ENCODE measurements at places on chromosomes 7 and 10.
A peak's percentile ranks its signal among the peaks of the same experiment; 100 is the strongest.

- DNase-seq, result no peak
These were observed 550.6 kb upstream of the SEMA3D start for GRCh38 chr7:85737426-85737825.

- no peak for DNase-seq
These were observed 30.6 kb upstream of the PITRM1 start for GRCh38 chr10:3203016-3203811.

- no peak for DNase-seq
These were observed 61.3 kb upstream of the DNAAF5 start for GRCh38 chr7:664997-665735.

DNA sequence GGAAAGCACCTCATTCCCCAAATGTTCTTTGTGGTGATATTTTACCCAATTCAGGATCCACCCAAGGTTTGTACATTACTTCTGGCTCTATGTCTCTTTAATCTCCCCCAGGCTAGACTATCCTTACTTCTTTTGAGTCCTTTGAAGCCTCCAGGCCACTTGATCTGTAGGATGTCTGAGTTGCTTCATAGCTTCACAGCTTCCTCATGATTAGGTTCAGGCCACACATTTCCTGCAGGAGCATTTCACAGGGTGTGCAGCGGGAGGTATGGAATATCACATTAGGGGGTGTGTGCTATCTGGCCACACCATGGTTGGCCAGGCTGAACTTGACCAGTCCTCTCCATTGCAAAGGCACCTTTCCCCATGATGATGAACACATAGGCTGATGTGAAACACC is 18.7 kb downstream of the TSPAN15 start:
- DNase-seq, result no peak

- DNase-seq, result no peak
These were observed 7.2 kb upstream of the CHCHD1 start for GRCh38 chr10:73774637-73775036.

DNA sequence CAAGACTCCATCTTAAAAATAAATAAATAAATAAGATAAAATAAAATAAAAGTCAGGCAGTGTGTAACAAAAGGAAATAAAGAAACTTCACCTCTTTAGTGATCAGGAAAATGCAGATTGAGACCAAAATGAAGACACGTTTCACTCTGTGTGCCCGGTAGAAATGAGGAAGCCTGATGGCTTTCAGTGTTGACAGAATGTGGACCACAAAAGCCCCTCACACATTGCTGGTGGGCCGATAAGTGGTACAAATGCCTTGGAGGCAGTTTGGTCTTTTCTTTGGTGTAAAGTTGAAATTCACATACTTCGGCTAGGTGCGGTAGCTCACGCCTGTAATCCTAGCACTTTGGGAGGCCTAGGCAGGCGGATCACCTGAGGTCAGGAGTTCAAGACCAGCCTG is 44.5 kb upstream of the PFKFB3 start:
- no peak for DNase-seq

DNA sequence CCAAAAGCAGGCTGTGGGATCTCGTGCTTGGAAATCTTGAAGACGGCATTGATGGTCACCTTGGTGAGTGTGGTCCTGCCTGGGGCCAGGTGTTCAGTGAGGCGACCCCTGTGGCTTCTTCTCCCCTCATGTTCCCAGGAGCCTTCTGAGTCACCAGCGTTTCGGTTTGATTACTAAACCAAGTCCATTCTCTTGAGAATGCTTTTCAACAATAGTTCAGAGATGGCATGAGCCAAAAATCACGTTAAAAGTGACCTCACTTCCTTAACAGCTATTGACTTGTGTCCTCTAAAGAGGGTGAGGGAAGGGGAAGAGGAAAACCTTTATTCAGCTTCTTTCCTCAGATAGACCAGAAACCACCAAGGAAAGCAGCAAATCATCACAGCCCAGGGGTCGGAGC is 315.2 kb downstream of the GATA3 start:
- no peak for DNase-seq

DNA sequence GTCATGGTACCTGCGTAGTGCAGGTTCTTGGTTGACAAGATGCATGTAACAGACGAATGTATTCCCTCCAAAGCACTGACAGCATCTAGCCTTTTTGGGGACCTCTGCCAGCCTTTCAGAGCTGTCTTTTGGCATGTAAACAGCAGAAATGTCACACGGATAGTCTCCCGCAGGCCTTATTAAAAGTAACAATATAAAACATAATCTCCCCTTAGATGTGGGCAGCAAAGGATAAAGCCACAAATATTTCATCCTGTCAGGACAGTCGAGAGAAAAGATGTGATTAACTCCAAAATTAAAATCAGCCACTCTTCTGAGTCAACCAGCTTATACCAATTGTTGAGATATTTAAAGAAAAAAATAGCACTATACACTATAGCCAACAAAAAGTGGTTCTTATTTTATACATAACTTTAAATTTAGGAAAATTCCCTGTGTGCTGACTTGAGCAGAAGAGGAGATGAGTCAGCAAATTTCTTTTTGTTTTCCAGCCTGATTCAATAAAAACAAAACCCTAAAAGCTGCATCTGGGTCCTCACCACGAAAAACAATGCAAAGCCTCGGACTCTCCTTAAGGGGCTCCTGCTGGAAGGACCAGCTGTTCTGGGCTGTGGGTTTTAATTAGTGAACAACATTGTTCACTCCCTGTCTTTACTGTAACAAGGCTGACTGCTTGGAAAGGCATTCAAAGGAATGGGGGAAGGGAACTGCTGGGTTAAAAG is 240.2 kb downstream of the ADAM12 start:
- DNase-seq, result no peak

DNA sequence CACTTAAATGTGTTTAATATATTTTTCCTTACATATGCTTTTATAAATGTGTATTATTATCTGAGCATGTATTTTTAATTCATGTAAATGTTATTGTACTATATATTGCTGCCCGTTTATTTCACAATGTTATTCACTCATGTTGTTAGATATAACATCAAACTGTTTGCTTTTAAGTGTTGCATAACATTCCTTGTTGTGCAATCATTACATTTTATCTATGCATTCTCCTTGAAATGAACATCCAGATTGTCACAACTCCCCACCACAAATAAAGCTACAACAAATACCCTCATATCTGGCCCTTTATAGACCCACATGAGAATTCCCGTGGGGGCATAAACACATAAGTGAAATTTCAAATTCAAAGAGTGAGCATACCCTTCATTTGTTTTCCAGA is 264.2 kb downstream of the HPSE2 start:
- DNase-seq, result no peak

DNA sequence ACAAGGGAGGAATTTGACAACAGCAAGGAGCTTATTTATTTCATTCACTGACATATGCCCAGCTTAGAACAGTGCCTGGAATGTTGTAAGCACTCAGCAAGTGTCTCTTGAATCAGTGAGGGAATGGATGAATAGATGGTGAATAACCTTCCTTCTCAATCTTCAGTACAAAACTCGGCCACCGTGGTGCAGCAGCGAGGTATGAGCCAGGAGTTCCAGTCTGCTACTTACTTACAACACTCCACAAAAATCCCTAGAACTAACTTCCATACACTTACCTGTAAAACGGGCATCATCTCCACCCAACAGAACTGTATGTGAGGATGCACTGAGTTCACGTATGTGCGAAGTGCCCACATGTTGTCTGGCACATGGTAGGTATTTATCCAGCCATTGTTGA is 237.4 kb downstream of the WDR11 start:
- DNase-seq, result no peak

DNA sequence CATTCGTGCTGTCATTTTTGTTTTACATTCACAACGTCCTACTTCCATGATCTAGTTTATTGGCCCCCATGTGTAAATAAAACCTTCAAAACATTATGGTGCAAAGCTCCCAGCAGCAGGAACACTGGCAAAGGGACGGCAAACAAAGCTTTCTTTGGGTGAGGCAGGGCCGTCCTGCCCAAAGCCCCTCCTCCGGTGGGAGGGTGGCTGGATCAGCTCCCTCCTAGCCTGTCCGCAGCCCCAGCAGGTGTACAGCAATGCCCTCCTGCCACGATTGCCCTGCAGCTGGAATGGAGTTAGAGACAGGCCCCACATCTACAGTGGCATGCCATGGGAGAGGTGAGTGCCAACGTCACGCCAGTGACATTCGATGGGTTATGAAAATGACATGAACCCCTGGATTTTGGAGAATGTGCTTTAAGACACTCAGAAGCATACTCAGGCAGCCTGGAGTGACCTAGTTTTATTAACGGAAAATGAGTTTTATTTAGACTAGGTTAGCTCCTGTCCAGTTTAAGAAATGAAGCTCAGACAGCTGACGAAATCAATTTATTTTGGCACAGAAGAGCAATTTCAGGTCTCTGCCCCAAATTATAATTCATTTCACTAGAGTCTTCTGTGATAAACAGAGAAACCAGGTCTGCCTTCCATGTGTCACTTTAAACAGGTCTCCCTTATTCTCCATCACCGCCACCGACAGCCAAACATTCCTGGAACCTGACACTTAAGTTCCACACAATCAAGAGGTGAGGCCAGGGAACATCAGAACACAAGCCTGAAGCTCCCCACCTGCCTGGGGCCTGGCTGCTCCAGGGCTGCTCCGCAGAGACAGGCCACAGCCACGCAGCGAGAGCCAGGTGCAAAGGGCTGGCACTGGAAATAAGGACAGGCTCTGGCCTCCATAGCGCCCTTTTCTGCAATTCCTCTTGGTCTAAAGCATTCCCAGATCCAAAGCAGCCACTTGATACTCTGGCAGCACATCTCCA is 50.1 kb downstream of the VOPP1 start:
- no peak for DNase-seq

DNA sequence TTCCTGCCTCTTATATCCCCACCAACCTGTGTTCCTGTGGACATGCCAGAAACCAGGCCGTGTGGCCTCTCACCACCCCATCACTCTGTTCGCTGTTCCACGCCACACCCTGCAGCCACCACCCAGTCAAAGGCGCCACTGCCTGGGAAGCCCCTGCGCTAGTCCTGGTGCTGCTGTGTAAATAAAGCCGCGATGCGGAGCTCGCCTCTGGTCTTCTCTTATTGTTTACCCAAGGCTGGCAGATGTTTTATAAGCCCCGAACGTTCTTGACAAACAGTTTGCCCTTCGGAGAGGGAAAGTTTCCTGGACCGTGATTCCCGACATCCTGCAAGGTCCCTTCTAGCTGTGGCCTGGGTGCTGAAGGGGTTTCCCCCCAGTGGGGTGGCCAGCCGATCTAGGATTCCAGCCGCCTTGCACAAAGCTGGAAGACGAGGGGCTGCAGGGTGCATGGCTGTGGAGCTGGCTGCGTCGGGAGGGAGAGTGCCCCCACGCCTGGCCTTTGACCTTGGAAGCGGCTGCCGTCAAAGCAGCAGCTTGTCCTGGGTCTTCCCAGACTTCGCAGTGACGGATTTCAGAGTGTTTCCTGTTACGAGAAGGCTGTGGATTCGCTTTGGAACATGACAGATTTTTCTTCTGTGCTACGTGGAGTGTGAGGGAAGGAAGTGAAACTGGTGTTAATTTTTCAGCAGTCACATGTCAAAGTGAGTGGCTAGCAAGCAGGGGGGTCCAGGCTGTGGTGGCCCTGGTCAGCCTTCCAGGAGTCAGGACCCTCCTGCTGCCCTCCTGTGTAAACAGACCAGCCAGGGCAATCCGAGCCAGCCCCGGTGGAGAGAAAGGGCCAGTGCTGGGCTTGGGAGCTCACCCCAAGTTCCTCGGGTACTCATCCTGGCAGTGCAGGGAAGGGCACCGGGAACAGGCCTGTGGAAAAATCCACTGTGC is 61.6 kb downstream of the LHPP start:
- no peak for DNase-seq

GRCh38 chr7:45525057-45525456 is 49.1 kb upstream of the ADCY1 start:
- peak; percentile 45 for DNase-seq

DNA sequence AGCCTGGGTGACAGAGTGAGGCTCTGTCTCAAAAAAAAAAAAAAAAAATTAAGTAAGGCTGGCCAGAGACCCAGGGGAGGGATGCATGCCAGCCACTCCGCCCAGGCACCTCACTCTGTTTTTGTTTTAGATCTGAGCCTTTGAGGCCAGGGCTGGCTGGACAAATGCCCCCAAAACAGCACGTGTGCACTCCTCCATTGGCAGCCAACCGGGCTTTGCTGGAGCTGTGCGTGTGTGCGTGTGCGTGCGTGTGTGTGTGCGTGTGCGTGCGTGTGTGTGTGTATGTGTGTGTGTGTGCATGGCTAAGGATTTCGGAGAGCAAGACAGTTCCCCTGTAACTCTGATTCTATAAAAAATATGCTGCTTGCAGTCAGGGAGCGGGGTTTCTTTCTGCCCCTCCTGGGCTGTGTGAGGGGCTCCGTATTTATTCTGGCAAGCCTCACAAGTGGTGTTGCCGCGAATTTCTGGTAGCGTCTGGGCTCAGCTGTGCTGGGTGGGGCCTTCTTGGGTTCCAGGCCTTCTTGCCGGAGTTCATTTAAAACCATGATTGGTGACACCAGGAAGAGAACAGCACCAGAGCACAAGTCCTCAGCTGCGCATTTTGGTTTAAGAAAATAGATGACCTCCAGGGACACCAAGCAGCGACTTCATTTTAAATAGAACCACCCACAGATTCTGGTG is 28.1 kb upstream of the UNCX start:
- no peak for DNase-seq

DNA sequence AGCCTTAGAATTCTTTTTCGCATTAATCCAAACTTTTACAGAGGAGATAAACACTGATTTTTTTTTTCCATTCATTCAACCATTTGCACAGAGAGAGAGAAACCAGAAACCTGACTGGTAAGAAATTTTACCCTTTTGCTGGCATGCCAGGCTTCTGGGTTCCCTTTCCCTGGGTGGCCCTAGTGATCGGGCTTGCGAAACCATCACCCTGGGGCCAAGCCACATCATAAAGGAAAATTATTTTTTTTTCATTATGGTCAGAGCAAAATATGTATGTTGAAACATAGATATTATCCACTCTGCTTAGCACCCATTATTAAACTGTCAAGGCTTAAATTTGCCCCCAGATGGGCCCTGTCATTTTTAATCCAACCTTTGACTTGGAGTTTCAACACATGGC is 55.4 kb upstream of the INHBA start:
- DNase-seq, result no peak

DNA sequence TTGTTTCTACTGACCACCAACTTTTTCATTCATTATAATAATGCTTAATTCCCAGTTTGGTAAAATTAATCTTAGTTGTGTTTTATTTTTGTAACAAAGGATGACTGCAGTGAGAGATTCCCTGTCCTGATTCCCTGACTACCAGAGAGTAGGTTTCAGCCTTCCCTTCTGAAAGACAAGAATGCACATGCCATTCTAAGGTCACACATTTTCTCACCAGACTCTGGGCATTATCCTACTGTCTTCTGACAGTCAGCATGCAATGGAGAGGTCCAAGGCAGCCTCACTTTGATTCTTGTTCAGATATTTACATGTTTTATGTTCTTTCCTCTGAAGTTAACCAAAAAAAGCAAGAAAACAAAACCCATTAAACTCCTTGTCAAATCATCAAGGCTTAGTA is 372.7 kb upstream of the CDC14C start:
- no peak for DNase-seq

GRCh38 chr10:31657434-31657872 is 271.2 kb downstream of the ARHGAP12 start:
- DNase-seq, result no peak

DNA sequence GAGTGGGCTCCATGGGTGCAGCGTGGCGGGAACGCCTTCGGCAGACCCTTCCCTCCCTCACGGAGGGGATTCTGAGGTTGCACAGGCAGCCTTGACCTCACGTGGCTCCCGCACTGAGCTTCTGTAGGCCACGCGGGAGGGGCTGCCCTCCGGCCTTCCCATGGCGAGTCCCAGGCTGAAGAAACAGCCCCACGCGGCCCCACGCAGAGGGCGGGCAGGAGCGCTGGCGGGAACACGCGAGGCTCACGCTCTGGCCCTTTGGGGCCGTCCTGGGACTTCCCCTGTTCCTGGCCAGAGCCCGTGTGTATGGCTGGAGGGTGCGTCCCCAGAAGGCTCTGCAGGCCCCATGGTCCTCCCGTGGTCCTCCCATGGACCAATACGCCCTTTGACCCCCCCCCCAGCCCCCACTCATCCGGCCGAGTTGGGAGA is 21.7 kb upstream of the NKX6-2 start:
- no peak for DNase-seq
